Ovary (tissue), 10 donors: ENCODE measurements at places on chromosomes 6 and 20. TPM values are rescaled to one million over a fixed set of nuclear protein-coding genes. Genes with fewer than 3 reads are reported as not detected.

Gene CLPSL2
- total RNA-seq, result not detected

- H3K36me3 ChIP-seq, result no peaks in the 10 kb centered on the region
- no peaks in the 10 kb centered on the region for H3K4me1 ChIP-seq
- H3K4me3 ChIP-seq, result no peak overlapping the region
- H3K27me3 ChIP-seq, result no peaks in the 10 kb centered on the region
- H3K27ac ChIP-seq, result no peak overlapping the region
- DNase-seq, result no peak
Measured at GRCh38 chr6:8557014-8557748, 121.8 kb upstream of the SLC35B3 start.

GRCh38 chr6:158849899-158850806 is 31.0 kb upstream of the EZR start:
- H3K4me3 ChIP-seq, result no peak overlapping the region
- H3K27ac ChIP-seq, result no peak overlapping the region
- no peak for DNase-seq
- H3K27me3 ChIP-seq, result no peaks in the 10 kb centered on the region

DNA sequence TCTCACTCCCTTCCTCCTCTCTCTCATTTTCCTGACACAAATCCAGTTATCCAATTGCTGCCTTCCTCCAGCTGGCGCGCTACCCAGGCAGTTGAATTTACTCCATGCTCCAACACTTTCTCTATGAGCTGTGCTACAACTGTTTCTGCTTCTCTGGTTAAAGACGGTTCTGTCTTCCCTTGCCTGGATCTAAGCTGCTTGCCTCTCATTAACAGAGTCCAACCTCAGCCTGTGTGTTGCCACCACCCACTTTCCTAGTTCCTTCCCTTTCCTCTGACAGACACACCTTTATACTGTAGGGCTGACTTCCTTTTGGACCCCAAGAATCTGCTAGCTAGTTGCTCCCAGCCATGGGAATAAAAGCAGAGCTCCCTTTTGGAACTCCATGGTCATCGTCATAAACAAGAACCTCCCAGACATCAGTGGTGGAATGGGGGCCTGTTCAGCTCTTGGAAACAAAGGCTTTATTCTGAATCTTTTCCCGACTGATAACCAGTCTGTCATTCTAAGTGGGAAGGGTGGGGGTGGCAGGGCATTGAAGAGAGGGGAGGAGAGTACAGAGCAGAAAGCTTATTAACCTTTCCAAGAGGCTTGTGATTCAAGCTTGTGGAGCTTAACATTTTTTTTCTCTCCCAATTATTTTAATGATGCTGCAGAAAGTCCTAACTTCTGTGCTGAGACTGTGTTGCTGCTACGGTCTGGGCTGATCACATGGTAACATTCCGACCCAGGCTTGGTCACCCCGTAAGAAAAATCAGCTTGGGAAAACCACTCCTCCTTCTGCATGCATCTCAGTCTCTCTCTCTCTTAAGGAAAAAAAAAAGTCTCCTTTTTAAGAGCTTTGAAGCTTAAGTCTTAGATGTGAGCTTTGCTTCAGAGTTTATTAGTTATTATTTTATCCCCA is 31.3 kb upstream of the BMP2 start:
- no peaks in the 10 kb centered on the region for H3K27me3 ChIP-seq
- no peaks in the 10 kb centered on the region for H3K4me1 ChIP-seq
- DNase-seq, result no peak

DNA sequence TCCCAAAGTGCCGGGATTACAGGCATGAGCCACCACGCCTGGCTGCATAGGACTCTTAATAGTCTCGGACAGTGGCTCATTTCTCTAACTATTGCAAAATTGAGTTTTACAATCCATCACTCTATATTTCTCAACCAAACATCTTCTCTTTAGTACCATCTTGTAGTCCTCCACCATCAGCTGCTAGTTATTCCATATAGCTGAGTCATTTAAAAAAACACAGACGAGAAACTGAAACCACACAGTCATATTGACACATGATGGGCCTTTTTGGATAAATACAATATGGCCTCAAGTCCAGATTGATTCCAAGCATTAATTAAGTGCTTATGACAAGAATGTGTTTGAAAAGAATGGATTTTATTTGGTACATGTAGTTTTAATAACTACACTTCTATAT is 599.1 kb downstream of the MEI4 start:
- no peak for DNase-seq
- H3K4me1 ChIP-seq, result no peaks in the 10 kb centered on the region
- no peak overlapping the region for H3K4me3 ChIP-seq

GRCh38 chr6:10163203-10163962 is 251.5 kb downstream of the TFAP2A start:
- H3K4me3 ChIP-seq, result no peak overlapping the region
- DNase-seq, result no peak
- H3K4me1 ChIP-seq, result no peaks in the 10 kb centered on the region
- no peaks in the 10 kb centered on the region for H3K27me3 ChIP-seq
- no peak overlapping the region for H3K27ac ChIP-seq

DNA sequence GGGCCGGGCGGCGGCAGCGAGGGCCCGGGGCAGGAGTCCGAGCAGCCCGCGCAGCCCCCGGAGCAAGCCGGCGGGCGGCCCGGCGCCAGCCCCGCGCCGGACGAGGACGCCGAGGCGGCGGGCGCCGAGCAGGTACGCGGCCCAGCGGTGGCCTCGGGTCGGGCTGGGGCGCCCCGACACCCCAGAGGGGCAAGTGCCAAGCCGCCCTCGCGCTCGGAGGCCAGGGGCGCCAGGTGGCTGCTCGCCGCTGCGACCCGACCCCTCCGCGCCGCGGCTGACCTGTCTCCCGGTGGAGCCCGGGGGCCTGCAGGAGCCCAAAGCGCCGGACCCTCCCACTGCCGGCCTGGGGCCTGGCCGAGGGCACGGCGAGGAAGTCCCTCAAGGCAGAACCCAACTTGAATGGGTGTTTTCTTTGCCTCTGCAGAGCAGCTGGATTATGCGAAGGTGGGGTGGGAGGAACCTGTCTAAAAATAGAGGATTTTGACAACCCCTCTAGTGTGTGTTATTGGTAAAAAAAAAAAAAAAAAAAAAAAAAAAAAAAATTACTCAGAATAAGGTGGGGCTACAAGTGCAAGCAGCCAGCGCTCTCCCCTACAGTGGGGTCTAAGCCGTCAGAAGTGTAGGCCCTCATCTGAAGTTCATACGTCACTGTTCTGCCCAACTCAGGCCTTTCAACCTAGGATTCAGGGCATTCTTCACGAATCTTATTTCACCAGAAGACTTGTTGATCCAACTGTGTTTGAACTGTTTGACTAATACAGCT is 609 bp downstream of the OGFRL1 start:
- H3K4me3 ChIP-seq, result peak overlapping the region; percentile 63
- peaks cover 5% of the 10 kb centered on the region for H3K4me1 ChIP-seq
- no peaks in the 10 kb centered on the region for H3K36me3 ChIP-seq
- H3K27ac ChIP-seq, result peak overlapping the region; percentile 70
- peak; percentile 15 for DNase-seq

- H3K4me1 ChIP-seq, result no peaks in the 10 kb centered on the region
- no peaks in the 10 kb centered on the region for H3K27me3 ChIP-seq
- no peak for DNase-seq
- no peak overlapping the region for H3K4me3 ChIP-seq
- H3K27ac ChIP-seq, result no peak overlapping the region
Measured at GRCh38 chr6:72757048-72757447, 135.2 kb downstream of the KCNQ5 start.

GRCh38 chr6:99604166-99605073 is 2.2 kb upstream of the PRDM13 start:
- DNase-seq, result no peak
- no peak overlapping the region for H3K27ac ChIP-seq
- no peak overlapping the region for H3K4me3 ChIP-seq
- H3K27me3 ChIP-seq, result peaks cover 2% of the 10 kb centered on the region
- H3K4me1 ChIP-seq, result peaks cover 8% of the 10 kb centered on the region
- H3K36me3 ChIP-seq, result no peaks in the 10 kb centered on the region

DNA sequence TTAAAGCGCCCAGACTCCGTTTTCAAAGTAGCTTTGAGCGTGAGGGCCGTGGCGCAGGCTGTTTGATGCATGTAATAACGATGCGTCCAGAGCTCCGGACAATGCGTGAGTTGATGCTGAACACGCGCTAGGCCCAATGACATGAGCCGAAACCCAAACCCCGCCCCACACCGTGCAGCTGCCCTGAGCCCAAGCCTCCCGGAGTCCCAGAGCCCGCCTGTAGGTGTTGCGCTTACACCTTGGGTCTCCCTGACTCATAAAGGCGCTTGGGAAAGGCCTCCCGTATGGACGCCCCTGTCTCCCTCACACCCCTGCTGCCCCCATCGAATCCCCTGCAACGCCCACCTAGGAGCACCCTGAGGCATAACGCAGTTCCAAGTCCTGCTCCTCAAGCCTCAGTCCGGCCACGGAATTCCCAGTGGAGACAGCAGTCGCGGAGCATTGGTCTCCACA is 87.6 kb downstream of the ERMARD start:
- no peak overlapping the region for H3K4me3 ChIP-seq
- no peak for DNase-seq
- no peaks in the 10 kb centered on the region for H3K36me3 ChIP-seq
- no peaks in the 10 kb centered on the region for H3K27me3 ChIP-seq
- no peak overlapping the region for H3K27ac ChIP-seq
- H3K4me1 ChIP-seq, result no peaks in the 10 kb centered on the region

DNA sequence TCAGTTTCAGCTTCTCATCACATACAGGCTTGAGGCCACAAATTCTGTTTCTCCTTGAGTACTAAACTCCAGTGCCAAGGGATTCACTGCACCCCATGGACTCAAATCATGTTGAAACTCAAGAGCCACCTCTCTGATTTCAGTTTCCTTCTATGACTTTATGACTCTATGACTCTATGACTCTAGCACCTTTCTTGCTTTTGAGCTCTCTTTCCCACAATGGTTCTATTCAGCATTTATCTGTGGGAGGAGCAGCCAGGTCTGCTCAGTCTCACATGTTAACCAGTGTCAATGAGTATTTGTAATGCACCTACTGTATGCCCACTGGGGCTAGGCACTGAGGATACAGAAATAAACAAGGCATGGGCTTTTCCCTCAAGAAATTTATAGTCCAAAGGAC is 14.6 kb upstream of the SLC22A2 start:
- no peaks in the 10 kb centered on the region for H3K27me3 ChIP-seq
- no peaks in the 10 kb centered on the region for H3K36me3 ChIP-seq
- H3K4me3 ChIP-seq, result no peak overlapping the region
- H3K27ac ChIP-seq, result no peak overlapping the region
- DNase-seq, result no peak
- H3K4me1 ChIP-seq, result no peaks in the 10 kb centered on the region

DNA sequence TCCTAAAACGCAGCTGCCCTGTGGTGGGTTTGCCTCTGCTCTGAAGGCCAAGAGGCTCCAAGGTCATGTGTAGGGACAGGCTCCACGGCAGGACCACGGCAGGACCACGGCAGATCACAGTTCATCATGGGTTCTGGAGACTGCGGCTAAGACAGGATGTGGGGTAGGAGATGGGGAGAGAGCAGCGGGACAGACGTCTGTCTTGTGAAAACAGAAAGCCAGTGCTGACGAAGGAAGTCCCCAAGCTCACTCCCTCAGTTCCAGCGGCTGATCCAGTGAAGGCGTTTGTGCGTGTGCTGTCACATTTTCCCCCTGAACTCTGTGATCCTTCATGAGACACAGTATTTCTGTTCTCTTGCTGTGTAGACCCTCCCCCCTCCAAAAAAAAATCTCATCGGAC is 67.9 kb upstream of the PTGIS start:
- peaks cover 30% of the 10 kb centered on the region for H3K4me1 ChIP-seq
- no peaks in the 10 kb centered on the region for H3K36me3 ChIP-seq
- H3K4me3 ChIP-seq, result no peak overlapping the region

DNA sequence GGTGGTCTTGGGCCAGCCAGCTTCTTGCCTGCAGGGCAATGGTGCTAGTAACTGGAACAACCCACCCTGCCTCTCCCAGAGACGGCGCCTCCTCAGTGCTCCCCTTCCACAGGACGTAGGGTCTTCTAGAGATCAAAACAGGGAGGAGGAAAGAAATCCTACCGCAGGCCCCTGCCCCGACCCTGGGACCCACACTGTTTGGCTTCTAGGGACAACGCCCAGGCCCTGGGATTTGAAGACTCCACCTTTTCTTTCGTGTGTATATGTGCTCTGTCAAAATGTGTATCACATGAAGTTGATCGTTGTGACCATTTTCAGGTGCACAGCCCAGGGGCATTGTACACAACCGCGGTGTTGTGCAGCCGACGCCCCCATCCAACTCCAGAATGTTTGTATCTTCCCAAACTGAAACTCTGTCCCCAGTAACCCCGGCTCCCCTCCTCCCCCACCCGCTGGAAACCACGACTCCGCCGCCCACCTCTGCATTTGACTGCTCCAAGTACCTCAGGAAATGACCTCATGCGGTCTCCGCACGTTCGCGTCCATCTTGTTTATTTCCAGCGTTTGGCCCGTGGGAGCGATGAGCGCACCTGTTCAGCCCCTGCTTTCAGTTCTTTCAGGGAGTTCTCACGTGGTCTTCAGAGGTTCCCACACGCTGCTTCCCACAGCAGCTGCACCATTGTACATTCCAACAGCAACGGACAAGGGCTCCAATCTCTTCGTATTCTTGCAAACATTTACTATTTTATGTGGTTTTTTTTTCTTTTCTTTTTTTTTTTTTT is 3.4 kb upstream of the BHLHE23 start:
- peaks cover 6% of the 10 kb centered on the region for H3K27me3 ChIP-seq
- H3K36me3 ChIP-seq, result no peaks in the 10 kb centered on the region
- no peak overlapping the region for H3K4me3 ChIP-seq
- H3K27ac ChIP-seq, result no peak overlapping the region

GRCh38 chr6:44224029-44224964 is 902 bp downstream of the SLC29A1 start:
- peak overlapping the region; percentile 53 for H3K4me3 ChIP-seq
- H3K27me3 ChIP-seq, result no peaks in the 10 kb centered on the region
- H3K4me1 ChIP-seq, result peaks cover 36% of the 10 kb centered on the region

DNA sequence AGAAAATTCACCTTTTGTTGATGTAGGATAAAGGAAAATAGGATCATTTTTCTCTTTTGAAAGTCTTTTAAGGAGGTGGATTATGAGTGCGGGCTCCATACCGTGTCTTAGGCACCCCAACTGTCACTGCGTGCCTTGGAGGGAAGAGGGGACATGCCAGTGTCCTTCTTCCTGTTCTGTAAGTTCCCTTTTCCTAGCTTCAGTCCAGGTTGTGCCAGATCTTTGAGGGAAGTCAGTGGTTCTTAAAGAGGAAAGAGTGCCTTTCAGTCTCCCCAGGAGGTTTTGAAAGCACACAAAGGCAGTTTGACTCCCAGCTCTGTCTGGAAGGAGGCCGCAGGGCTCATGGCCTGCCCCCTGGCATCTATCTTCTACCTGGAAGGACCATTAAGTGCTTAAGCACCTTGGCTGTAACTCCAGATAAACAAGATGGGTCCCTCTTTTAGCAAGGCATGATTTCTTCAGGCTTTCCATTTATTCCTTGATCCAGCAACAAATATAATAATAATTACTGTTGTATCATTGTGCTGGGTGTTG is 13.0 kb downstream of the EFCAB8 start:
- no peak for DNase-seq
- no peak overlapping the region for H3K4me3 ChIP-seq
- no peaks in the 10 kb centered on the region for H3K4me1 ChIP-seq
- no peaks in the 10 kb centered on the region for H3K36me3 ChIP-seq
- no peaks in the 10 kb centered on the region for H3K27me3 ChIP-seq
- H3K27ac ChIP-seq, result no peak overlapping the region

- H3K4me1 ChIP-seq, result no peaks in the 10 kb centered on the region
- DNase-seq, result no peak
- no peaks in the 10 kb centered on the region for H3K27me3 ChIP-seq
- H3K36me3 ChIP-seq, result no peaks in the 10 kb centered on the region
Measured at GRCh38 chr20:23298155-23298554, 52.4 kb upstream of the NXT1 start.
